Thymus (tissue), 14 donors: ENCODE measurements at places on chromosomes 7 and 10.
A peak's percentile ranks its signal among the peaks of the same experiment; 100 is the strongest.

DNA sequence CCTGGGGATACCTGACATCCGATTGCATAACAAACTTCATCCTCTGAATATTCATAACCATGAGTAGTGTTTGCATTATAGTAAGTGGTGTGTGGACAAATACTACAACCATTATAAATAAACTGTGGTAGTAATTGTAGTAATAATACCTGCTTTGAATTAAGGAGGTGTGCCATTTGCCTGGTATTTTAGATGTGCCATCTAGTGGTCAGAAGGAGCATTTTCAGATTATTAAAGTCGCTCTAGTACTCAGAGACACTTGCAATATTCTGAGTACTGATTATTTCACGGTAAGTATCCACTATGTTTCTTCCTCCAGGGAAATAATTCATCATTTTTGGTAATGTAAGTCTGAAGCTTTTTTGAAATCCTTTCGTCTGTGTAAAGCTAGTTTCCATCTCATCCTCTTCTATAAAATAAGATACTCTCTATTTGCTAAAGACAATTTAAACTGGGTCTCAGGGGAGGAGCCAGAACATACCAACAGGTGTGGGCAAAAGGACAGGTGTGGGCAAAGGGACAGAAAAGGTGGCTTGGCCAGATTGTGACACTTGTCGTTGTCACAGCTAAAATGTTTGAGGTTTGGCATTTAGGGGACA is 115.3 kb upstream of the WDR11 start:
- peak; percentile 31 for DNase-seq

DNA sequence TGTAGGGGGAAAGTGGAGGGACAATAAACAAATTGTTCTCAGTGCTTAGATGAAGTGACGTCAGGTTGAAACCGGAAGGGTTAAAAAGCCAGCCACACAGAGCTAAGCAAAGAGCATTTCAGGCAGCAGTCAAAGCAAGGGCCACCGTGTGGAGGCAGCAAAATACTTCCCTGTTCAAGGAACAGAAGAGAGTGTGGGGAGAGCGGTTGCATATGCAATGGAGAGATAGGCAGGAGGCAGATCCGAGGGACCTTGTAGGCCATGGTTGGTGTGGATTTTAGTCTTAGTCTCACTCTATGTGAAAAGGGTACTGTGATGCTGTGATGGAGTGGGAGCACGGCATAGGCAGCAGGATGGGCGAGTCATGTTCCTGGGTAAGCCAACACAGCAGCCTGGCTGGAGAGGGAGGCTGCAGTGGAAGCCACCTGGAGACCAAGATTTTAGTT is 3.8 kb upstream of the STN1 start:
- no peak for DNase-seq

- no peak for DNase-seq
Observed at GRCh38 chr10:120738658-120739057, 112.5 kb upstream of the WDR11 start.

- DNase-seq = no peak
Observed at GRCh38 chr10:21529032-21529910, 3.8 kb upstream of the SKIDA1 start.

DNA sequence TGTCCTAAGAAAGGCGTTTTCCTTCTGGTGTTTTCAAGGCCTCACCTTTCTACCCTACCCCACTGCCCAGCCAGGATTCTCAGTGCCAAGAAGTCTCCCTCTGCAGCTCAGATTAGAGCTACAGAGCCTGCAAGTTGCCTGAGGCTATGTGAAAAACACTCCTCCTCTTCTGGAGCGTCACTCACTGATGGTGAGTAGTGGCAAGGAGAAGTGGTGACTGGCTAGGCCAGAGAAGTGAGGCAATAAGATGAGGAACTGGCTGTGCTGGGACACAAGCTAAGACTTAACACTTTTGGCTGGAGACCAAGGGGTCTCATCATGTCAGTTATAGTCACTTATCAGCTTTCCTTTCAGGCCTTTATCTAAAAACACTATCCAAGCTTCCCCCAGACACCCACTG is 86.7 kb upstream of the PRKAR2B start:
- DNase-seq = no peak

DNA sequence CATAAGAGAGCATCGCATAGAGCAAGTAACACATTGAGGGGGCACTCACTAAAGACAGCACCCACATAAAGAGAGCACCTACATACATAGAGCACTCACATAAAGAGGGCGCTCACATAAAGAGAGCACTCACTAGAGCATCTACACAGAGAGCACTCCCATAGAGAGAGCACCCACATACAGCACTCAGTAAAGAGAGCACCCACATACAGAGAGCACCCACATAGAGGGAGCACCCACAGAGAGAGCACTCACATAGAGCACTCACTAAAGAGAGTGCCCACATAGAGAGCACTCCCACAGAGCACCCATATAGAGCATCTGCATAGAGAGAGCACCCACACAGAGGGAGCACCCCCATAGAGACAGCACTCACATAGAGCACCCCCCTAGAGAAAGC is 47.8 kb downstream of the INSIG1 start:
- no peak for DNase-seq

- no peak for DNase-seq
Observed at GRCh38 chr10:43683451-43684291, 35.0 kb upstream of the ZNF32 start.

DNA sequence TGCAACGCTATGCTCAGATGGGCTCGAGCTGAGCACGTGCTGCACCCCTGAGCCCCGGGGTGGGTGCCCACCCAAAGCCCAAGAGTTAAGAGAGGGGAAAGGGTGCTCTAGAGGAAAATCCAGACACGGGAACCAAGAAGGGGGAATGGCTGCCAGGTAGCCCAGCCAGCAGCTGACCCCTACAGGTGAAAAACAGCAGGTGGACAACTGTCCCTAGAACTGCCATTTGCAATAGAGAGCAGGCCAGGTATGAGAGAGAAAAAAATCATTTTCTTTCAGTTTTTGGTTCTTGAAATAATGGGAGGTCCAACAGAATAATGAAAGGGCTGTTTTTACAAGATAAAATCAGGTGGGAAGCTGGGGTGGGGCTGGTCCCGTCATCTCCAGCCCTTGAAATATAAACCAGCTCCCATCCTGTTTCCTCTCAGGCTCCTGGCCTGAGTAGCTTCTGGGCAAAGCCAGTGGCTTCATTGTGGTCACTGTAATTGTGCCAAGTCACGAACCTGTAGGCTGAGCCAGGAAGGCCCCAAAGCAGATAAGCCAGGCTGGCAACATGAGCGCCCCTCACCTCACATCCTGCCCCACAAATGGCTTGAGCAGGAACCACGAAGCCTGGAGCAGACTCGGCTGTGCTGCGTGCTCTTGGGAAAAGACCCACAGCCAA is 257.8 kb downstream of the SNX10 start:
- no peak for DNase-seq

DNA sequence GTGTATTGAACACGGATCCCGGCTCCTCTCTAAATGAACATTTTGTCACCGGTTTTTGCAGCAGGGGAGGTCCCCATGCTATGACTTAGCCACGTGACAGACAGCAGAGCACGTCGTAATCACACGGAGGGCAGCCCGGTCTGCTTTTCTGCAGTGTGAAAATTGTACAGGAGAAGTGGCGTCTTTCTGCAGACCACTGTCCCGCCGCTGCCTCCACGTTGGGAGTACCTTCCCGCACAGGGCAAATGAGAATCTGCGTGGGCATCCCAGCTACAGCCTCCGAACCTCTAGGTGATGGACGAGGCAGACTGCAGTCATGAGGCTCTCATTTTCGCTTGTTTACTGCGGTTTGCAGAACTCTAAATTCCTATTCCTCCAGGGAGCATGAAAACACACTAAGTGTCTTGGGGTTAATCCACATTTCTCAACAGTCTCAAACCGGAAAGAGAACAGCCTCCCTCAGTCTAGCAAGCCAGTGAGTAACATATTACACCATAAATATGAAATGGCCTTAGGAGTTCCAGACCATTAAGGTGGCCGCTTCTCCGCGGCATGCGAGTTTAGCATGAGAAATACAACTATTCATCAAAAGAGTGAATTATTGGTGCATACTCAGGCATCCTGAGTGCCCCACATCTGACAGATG is 89.8 kb downstream of the TCERG1L start:
- no peak for DNase-seq

- no peak for DNase-seq
Observed at GRCh38 chr10:53108317-53108934, 335.8 kb upstream of the MBL2 start.

- no peak for DNase-seq
Observed at GRCh38 chr10:86662186-86663045, 5.9 kb upstream of the LDB3 start.

DNA sequence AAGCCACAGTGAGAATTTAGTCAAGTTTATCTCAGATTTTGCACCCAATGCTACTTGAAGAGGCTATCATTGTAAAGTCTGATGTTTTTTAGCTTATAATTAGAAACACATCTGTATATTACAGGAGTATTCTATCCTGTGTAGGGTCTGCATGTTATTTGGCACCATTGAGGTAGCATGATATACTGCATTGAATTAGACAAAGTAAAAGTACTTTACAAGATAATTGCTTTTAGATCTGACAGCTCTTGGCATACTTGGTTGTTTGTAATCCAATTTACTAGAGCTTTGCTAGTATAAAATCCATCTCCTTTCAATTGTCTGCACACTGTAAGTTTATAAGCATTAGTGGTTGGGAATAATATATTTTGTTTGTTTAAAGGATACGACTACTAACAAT is 714.3 kb downstream of the ANKRD7 start:
- DNase-seq = no peak

DNA sequence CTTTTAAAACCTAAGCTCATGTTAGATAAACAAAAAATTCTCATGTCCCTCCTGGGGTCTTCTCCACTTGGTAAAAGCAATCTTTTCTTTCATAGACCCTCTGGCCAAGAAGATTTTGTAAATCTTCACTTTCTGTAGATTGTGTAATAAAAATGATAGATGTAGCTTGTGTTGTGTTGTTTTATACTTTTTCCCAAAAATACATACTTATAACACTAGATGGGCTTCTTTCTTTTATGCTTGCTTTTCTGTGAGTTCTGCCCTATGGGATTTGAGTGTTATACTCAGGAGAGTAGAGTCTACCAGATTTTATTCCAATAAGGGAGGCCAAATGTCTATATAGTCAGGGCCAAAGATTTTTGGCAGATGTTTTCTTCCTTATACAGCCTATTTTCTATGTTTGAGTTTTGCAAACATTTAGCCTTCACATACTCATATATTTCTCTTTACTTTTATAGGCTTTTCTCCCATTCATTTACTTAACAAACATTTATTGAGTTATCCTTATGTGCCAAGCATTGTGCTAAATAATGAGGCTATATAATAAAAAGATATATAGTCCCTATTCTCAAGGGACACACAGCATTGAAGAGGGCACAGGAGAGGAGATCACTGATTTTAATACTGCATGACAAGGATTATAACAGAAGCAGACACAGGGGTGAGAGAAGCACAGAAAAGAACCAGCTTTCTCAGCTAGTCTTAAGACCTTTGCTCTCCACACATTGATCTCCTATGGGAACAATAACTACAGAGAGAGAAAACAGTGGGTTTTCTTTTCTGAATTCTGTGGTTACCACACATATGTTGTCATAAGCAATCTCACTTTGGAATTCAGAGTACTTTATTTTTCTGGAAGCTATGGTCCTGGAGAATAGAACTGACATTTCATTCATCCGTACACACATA is 58.0 kb upstream of the PNLIP start:
- DNase-seq = no peak

GRCh38 chr10:15695852-15696251 is 23.9 kb downstream of the ITGA8 start:
- no peak for DNase-seq

DNA sequence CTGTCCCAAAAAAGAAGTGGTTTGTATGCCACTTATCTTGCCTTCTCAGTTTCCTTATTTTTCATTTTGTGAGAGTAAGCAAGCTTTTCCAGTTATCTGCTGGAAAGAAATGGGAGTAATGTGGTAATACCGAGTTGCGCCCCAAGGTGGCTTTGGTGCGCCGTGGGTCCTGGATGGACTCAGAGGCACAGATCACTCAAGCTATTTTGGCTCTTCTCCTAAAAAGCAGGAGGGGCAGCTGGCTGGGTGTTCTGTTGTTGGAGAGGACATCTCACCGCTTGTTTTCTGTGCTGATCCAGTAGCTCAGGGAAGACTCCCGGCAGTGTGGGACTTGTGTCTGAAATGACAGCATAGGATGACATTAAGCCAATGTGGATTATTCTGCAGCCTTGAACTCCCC is 16.4 kb downstream of the PRKRIP1 start:
- peak; percentile 64 for DNase-seq

GRCh38 chr10:20698837-20699236 is 198.3 kb downstream of the NEBL start:
- no peak for DNase-seq

- no peak for DNase-seq
Observed at GRCh38 chr7:43766564-43766963, 8.1 kb downstream of the BLVRA start.

GRCh38 chr10:17821893-17822292 is 12.7 kb downstream of the MRC1 start:
- no peak for DNase-seq

GRCh38 chr7:92423710-92424131 is 23.6 kb upstream of the GATAD1 start:
- no peak for DNase-seq

GRCh38 chr7:17339952-17340351 is 41.5 kb downstream of the AHR start:
- no peak for DNase-seq

DNA sequence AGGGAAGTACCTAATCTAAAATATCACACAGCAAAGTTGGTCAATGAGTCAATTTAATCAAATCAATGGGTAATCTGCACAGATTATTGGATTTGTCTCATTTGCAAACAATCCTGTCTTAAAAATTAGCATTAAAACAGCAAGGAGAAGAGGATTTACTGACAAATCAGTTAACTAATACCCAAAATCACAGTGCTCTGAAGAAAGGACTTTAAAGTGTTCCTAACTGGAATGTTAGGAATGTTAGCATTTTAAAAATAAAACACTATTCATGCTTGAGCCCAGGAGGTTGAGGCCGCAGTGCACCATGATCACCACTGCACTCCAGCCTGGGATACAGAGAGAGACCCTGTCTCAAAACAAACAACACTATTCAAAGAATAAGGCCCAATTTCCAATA is 83.1 kb downstream of the CHCHD3 start:
- DNase-seq = no peak

DNA sequence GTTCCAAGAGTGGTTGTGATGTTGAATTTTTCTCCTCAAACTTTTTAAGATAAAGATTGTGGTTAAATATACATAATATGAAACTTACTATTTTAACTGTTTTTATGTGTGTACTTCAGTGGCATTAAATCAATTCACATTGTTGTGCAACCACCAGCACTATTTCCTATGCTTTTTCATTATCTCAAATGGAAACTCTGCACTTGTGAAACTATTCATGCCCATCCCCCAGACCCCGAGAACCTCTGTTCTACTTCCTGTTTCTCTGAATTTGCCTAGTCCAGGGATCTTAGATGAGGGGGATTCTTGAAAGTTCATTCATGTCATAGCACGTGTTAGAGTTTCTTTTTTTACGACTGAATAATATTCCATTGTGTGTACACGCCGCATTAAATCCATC is 67.0 kb downstream of the WDR37 start:
- no peak for DNase-seq
